ENCODE measurements at places on chromosomes 7 and 10.

- DNase-seq, result no peak
Measured at GRCh38 chr10:69890065-69890847, 88.5 kb downstream of the COL13A1 start.

- no peak for DNase-seq
Measured at GRCh38 chr10:69869291-69869961, 67.7 kb downstream of the COL13A1 start.

DNA sequence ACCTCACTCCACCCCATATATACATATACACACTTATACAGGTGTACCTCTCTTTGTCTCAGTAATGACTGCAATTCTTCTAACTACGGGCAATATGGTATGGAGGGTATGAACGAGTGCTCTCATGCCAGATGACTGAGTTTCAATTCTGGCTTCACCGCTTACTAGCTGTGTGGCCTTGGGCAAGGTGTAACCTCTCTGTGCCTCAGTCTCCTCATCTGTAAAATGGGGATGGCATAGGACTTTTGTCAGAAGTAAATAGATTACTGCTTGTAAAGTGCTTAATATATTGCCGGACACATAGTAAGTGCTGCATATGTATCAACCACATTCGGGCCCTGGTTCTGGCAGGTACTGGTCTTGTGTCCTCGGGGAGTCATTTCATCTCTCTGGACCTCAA, 60.1 kb upstream of the IFRD1 start:
- no peak for DNase-seq

- peak; percentile 70 for DNase-seq
Measured at GRCh38 chr10:28677888-28678686, 766 bp downstream of the BAMBI start.

DNA sequence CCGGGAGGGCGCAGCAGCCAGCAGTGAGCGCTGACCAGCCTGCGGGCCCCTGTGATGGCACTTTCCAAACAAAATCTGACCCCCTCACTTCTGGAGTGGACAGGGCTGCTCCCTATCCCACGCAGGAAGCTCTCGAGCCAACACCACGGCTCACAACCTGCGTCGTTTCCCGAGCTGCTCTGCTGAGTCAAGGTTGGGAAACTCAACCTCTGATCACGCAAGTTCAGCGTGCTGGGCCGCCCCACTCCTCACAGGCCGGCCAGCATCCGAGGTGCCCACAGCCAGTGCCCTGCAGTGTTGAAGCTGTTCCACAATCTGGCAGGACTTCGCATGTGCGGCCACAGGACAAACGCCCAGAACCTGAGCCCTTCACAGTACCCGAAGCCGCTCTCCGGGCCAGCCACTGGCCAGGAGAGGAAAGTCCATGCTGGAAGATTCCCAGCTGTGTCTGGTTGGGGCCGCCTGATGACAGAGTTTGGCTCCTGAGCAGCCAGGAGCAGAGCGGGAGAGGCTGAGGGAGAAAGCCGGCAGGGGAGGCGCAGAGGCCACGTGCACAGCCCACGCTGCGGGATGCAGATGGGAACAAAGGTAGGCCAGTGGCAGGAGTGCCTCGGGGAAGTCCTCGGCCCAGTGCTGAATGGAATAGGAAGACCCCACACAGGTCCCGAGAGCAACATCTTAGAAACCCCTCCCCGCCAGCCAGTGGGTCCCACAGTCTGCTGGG, 263.3 kb upstream of the TCERG1L start:
- no peak for DNase-seq

- DNase-seq, result no peak
Measured at GRCh38 chr7:122984021-122984420, 11.5 kb downstream of the TAS2R16 start.

GRCh38 chr7:149690688-149691446, 82.5 kb downstream of the ZNF467 start:
- peak; percentile 73 for DNase-seq

DNA sequence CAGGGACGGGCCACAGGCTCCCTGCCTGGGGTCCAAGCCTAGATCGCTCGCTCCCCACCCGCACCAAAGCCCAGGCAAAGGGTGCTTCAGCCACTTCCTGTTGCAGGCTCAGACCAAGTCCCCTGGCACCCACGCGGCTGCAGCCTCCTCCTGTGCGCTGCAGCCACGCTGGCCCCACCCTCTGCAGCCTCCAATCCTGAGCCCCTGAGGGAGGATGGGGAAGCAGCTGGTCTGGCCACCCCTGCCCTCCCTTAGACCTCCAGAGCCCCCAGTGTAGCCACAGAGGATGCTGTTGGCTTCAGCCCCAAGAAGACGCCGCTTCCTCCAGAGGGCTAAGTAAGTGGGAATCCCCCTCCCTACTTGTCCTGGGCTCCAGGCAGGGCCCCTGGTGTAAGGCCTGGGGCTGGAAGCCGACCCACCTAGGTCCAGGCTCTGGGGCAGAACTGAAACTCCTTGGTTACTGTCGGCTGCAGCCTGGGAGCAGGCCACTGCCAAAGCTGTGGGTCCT, 9.4 kb downstream of the LIMK1 start:
- no peak for DNase-seq

GRCh38 chr7:90178679-90179278, 24.5 kb downstream of the STEAP1 start:
- peak; percentile 4 for DNase-seq

GRCh38 chr10:125348536-125348935, 188.2 kb upstream of the CTBP2 start:
- no peak for DNase-seq

DNA sequence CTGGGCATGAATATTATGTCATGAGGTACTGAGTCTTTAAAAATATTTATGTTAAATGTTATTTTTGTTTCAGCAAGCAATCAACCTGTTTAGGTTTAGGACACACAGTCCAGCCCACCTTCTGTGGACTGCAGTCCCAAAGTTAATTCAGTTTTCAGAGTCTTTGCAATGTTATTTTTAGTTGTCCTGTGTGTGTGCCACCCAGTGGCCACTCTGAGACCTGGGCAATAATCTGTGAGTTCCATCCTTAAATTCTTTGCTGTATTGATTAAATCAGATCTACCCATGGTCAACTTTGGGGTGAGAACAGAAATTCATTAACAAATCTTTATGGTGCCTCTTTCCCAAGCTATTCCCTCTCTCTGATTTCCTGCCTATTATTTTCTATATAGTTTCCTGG, 415.1 kb downstream of the CCSER2 start:
- no peak for DNase-seq

DNA sequence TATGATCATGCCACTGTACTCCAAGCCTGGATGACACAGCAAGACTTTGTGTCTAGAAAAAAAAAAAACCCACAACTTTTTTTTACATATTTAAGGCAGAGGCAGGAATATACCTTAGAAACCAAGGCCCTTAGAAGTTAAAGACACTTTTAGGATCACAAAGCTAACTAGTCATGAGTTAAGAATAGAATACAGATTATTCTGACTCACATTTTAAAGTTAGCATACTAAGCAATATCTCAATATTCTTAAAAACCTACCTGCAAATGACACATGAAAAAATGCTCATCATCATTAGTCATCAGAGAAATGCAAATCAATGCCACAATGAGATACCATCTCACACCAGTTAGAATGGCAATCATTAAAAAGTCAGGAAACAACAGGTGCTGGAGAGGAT, 177.7 kb downstream of the CHCHD3 start:
- no peak for DNase-seq

GRCh38 chr7:146216396-146217041, 99.9 kb downstream of the CNTNAP2 start:
- DNase-seq, result no peak

DNA sequence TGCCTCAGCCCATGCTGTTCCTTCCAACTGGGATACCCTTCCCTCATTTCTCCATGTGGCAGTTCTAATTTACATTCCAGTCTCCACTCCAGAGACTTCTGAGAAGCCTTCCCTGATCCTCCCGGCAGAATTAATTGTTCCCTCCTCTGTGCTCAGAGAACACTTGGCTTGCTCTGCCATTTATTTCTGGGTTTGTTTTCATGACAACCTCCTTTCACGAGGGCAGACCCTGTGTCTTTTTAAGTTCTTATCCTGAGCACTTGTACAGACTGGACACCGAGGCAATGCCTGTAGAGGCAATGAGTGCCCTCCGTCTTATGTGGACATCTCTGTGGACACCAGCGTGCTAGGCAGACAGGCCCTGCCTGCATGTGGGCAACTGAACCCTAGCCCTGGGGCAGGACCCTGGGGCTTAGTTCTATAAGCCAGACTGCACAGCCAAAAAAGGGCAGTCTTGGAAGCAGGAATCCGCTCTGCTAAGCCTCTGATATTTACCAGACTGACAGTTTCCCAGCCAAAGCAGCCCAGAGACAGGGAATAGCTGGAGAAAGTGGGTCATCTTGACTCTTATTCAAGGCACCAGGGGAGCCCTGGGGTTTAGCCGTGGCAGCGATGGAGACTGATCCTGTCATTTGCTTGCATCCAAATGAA, 474.0 kb downstream of the RPS24 start:
- DNase-seq, result peak; percentile 22

DNA sequence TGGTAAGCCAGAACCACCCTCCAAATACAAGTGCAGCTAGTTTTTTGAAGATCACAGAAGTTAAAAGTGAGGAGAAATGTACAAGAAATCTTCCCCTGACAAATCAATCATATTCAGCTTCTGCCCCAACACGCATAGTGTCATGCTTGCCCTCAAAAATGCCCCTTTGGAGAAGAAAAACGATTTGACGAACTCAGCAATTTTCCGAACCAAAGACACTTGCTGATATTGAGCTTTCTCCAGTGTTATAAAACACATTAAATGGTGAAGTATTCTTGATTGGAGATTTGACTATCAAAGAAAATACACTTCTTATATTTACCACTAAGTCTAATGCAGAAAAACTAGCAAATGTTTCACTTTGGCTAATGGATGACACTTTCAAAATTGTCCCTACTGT, 195.5 kb downstream of the ETV1 start:
- DNase-seq, result no peak

GRCh38 chr7:129376076-129376777, 58.0 kb upstream of the STRIP2 start:
- DNase-seq, result peak; percentile 57

DNA sequence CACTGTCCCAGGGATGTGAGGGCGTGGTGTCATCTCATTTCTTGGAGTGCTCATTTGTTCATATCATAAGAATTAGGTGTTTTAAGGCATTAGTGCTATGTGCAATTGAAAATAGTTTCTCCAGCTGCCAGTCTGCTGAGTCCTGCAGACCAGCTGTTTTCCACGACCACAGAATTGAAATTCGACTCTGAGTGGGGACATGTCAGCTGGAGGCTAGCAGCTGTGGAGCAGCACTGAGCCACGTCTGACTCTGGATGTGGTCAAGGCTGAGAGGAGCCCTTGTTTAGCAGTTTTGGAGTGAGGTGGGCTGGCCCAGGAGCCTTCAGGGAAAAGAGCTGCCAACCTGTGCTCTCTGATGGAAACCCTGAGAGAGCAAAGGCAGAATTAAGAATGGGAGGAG, 156.3 kb upstream of the GRB10 start:
- DNase-seq, result no peak

DNA sequence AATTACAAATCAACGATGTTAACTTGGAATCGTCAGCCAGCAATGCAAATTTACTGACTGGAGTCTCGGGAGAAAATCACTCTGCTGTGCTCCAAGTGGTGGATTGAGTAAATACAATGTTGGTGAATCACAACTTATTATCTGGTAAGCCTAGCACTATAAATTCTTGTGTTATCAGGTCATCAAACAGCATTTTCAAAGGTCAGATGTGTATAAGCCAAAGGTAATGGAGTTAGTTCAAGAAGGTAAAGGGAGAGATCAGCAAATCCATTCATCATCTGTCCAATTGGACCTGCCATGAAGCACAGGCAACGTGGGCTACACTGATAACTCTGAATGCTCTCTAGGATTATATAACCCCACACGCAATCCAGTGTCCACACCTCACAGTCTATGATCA, 13.9 kb downstream of the CUBN start:
- no peak for DNase-seq

DNA sequence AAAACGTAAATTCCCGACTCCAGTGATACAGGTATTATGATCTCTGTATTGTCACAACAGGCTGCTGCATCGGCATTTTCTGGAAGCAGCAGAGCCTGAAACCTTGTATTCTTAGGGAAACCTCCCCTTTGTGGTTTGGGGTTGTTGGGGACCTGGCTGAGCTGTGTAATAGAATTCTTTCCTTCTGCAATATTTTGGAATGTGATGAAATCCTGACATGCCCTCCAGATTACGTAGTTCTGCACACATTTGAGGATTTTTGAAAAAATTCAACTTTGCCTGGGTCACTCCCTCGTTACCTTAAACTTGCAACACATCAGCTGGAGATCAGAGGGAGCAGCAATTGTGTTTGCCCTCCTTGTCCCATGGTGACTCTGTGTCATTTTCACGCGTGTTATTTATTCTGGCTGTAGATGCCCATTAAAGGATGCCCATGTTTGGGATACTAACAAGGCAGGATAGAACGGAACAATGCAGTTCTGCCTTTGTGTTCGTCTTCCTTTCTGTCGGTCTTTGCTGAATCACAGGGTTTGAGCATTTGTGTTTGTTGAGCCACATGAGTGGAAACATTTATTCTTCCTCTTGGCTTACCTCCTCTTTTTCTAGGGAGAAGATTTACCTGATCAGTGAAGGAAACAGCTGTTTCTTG, 181.7 kb downstream of the TCF7L2 start:
- peak; percentile 44 for DNase-seq

DNA sequence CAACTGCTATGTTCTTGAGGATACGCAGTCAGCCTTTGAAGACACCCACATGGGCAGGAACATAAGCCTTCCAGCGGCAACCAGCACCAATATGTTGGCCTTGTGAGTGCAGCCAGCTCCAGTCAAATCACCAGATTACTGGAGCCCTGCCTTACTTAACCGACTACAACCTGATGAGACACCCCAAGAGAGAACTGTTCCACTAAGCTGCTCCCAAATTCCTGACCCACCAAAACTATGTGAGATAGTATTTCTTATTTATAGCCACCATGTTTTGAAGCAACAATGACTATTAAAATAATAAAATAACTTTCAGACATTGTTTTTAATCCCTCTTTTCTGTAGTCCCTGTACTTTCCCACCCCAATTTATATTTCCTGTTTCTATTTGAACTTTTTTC, 179.6 kb downstream of the ADK start:
- no peak for DNase-seq

- DNase-seq, result peak; percentile 33
Measured at GRCh38 chr7:35004531-35005095, 32.7 kb downstream of the DPY19L1 start.

GRCh38 chr7:8373851-8374250, 59.6 kb upstream of the NXPH1 start:
- no peak for DNase-seq

GRCh38 chr7:137981668-137982067, 20.2 kb downstream of the CREB3L2 start:
- DNase-seq, result peak; percentile 16

DNA sequence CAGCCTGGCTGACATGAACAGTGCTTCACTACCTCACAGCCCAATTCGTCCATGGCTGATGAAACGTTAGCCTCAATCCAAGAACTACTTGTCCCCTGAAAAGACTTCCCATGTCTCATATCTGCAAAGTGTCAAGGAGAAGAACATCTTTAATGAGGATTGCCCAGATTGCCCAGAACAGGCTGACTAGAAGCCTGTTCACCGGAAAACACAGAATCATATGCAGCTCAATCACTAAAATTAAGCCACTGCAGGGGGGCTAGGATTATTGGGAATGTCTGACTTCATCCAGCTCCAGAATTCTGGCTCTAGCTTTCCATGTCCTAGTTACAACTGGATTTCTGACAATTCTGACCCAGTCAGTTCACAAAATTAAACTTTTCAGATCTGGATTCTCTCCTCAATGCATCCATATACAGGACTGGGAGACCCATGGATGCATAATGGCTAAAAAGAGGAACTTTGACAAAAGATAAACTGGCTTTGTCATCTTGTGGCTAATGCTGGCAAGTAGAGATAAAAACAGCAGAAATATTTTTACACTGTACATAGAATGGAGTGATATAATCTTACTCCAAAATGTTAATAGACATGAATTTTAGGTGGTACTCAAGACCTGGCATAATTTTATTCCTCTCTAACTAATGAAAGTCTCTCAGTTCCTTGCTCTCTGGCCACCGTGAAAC, 467.0 kb upstream of the POT1 start:
- DNase-seq, result no peak

Measured in neural progenitor cell (in vitro differentiated cells).